ENCODE measurements at places on chromosomes 6 and 20.

DNA sequence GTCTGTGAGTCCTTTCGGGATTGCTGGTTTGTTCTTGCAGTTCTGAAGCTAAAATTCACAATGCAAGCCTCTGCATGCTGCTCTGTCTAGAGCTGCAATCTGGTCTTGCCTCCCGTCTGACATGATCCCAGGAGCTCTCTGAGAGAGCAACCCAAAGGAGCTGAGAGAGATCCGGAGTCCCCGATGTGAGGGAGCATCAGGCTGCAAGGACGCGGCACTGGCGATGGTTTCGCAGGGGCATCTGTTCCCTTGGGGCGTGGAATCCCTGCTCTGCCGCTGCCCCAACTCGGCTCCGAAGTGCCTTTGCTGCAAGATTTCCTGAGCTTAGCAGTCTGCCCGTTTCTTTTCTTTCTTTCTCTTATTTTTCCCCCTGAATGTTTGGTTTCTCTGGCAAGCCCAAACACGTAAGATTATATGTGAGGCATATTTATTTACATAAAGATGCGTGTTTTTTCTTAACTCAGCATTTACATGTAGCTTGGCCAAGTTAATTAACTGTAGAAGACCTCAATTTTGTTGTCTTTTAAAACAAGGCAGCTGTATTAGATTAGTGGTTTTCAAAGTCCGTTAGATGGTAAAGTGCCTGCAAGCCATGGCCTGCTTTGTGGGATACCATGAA is 873.0 kb downstream of the KIF16B start:
- DNase-seq, result no peak

DNA sequence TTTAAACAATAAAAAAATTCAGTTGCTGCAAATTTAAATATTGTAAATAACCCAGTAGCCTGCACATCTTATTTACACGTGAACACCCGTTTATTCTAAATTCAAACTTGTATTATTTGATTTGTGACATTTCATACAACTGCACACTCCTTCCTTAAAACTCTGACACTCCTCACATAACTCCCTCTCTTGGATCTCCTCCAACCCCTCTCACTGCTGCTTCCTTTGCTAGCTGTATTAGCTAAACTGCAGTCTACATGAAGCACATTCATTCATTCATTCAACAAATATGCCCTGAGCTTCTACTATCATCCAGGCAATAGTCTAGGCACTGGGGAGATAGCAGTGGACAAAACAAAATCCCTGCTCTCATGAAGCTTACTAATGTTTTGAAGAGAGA is 47.0 kb downstream of the FBXL4 start:
- no peak for DNase-seq

DNA sequence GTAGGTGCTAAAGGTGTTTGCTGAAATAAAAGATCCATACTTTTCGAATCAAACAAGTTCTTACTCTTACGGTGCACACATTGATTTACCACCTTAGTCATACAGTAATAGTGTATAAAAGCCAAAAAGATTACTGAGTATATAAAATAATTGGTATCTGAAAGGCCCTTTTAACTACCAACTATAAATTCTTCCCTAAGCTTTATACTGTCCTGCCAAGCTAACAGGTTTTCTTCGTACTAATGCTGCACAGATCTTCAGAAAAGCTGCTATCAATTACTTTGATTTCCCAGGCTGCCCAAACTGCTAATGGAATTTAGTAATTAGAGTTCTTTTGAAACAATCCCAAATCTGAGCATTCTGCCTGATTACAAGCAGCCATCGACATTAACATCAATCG is 97.5 kb downstream of the PRKN start:
- DNase-seq, result no peak

GRCh38 chr20:38685271-38685670 is 39.0 kb upstream of the SLC32A1 start:
- no peak for DNase-seq

- no peak for DNase-seq
Measured at GRCh38 chr20:15618912-15619311, 954.3 kb downstream of the KIF16B start.

DNA sequence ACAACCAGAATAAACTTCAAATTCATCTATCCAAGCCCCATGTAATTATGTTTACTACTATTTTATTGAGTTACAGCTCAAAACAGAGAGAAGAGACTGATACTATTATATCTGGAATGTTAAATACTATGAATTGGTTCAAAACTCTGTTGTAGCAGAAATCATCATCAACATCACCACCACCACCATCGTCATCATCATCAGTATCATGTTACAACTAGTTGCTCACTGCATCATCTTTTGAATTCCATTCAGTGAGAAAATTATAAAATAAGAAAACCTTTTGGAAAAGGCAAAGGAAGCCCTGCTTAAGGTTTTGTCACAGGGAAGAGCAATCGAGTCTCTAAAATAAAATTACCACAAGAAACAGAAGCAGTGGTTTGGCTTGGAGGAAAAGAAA is 36.2 kb upstream of the THEMIS start:
- DNase-seq, result no peak

DNA sequence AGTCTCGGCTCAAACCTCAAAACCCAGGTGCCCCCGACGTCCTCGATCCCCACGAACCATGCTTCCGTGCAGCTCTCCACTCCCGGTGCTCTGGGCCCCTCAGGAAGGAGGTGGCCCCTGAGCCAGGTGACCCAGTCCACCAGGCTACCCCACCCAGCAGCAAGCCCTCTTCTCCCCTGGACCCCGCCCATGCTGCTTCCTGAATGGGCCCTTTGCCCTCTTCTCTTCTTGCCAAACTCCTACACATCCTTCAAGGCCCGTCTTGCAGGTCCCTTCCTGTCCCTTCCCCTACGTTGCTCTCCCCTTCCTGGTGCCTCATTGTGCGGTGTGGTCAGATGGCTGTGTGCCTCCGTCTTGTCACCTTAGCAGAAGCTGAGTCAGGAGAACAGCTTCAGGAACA is 3.4 kb upstream of the GATA5 start:
- no peak for DNase-seq

DNA sequence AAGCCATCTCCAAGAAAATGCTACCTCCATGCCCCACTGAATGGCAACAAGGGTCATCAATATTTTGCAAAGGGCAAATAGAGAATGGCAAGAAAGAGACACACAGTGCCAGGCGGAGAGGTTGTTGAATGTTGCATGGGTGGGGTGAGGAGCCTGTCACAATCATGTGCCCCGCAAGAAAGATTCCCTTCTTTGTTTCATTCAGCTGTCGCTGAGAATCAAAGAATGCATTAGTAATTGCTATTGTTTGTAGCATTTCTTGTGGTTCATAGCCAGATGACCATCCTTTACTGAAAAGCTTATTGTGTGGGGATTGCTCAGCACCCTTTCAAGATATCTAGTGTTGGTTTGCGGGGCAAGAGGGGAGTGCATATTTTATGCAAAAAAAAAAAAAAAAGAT is 166.5 kb upstream of the QKI start:
- DNase-seq, result no peak

- no peak for DNase-seq
Measured at GRCh38 chr6:112865131-112865530, 518.0 kb downstream of the RFPL4B start.

- DNase-seq, result no peak
Measured at GRCh38 chr6:14742171-14742570, 503.7 kb upstream of the JARID2 start.

GRCh38 chr20:21075471-21075870 is 30.7 kb downstream of the LINC00237 start:
- no peak for DNase-seq

- DNase-seq, result no peak
Measured at GRCh38 chr20:36527331-36528125, 13.8 kb upstream of the MYL9 start.

DNA sequence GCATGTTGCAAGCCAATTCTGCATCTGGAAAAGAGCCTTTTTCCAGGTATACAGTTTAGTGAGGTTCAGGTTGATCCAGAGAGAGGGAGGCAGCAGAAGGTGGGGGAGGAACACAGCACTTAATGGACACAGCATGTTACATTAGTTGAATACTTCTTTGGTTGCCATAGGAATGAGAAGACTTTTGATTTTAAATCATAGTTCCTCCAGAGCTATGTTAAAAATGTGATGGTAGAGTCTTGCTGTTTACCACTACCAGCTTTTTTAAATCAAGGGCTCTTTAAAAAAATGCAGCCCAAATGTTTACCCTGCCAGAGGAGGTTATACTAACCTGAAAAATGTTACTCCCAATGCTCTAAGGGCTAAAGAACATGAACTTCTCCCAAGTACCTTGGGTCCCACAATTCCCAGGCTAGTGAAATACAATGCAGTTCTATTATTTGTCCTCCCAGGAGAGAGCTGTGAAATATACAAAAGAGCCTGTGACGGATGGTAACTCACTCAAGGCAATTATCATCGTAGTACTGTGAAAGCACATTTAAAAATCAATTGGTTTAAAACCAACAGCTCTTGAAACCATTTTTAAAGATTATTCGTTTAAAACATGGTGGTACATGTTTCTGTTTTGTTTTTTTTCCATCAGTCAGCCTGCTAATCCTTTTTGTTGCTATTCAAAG is 6.9 kb upstream of the PHACTR1 start:
- no peak for DNase-seq

GRCh38 chr6:163338671-163339405 is 75.7 kb upstream of the QKI start:
- DNase-seq, result no peak

- no peak for DNase-seq
Measured at GRCh38 chr6:12408752-12409151, 118.6 kb downstream of the EDN1 start.

GRCh38 chr6:95599706-95600105 is 22.4 kb downstream of the MANEA start:
- DNase-seq, result no peak

- DNase-seq, result no peak
Measured at GRCh38 chr6:120202878-120203277, 853.3 kb upstream of the MAN1A1 start.

DNA sequence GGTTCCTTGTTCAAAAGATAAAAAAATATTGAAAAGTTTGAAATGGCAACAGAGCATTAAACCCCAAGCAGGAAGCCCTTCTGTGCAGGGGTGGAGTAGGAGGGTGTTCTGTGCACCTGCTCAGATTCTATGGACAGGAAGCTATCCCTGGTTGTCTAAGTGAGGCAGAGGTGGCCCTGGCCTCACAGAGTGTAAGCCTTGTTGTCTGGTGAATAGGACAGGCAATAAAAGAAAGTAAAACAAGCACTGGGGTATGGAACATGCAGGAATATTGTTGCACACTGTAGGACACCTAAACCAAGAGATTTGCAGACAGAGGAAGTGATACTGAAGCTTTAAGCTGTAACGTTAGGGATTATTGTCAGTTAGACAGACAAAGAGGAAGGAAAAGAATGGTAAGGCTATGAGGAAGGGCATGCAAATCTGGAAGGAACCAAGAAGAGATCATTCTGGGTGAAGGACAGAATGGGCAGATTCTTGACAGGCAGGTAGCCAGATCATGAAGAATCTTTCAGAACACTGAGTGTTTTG is 66.8 kb downstream of the TBC1D7 start:
- no peak for DNase-seq

GRCh38 chr20:57451795-57452661 is 60.8 kb downstream of the RBM38 start:
- no peak for DNase-seq
